Activated CD4-positive, alpha-beta T cell treated with anti-CD3 and anti-CD28 coated beads for 24 hours (primary cell): ENCODE measurements at places on chromosomes 11 and 22.

- DNase-seq = no peak
Observed at GRCh38 chr22:18970176-18970947, 34.3 kb upstream of the PRODH start.

GRCh38 chr11:14636119-14636518 is 7.5 kb upstream of the PDE3B start:
- DNase-seq = no peak

DNA sequence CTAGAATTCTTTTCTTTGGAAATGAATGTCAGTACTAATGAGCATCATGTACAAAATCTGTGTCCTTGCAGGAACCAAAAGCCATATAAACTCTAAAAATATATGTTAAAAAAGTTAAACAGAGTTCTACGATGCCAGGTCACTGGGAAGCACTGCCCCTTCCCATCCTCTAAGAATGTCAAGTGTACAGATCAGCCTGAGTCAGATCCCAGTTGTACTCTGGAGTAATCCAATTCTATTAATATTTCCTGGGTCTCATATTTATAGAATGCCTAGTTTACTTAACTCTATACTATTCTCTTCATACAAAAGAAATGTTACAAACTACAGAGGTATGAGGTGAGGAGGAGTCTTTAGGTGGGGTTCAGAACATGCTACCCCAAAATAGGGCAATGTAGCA is 460.1 kb downstream of the DLG2 start:
- DNase-seq = no peak

- DNase-seq = no peak
Observed at GRCh38 chr11:19191530-19192169, 10.1 kb downstream of the CSRP3 start.
